ENCODE measurements at places on chromosomes 5 and 9.

GRCh38 chr5:92908952-92909601 lies 671.9 kb downstream of the NR2F1-AS1 start:
- DNase-seq, result no peak

GRCh38 chr5:55391707-55392106 lies 83.9 kb downstream of the MTREX start:
- DNase-seq, result no peak

- DNase-seq, result peak; percentile 25
These were observed 6.5 kb upstream of the CCDC192 start for GRCh38 chr5:127696683-127697082.

- no peak for DNase-seq
These were observed 2.1 kb downstream of the C9orf153 start for GRCh38 chr9:86257391-86257790.

DNA sequence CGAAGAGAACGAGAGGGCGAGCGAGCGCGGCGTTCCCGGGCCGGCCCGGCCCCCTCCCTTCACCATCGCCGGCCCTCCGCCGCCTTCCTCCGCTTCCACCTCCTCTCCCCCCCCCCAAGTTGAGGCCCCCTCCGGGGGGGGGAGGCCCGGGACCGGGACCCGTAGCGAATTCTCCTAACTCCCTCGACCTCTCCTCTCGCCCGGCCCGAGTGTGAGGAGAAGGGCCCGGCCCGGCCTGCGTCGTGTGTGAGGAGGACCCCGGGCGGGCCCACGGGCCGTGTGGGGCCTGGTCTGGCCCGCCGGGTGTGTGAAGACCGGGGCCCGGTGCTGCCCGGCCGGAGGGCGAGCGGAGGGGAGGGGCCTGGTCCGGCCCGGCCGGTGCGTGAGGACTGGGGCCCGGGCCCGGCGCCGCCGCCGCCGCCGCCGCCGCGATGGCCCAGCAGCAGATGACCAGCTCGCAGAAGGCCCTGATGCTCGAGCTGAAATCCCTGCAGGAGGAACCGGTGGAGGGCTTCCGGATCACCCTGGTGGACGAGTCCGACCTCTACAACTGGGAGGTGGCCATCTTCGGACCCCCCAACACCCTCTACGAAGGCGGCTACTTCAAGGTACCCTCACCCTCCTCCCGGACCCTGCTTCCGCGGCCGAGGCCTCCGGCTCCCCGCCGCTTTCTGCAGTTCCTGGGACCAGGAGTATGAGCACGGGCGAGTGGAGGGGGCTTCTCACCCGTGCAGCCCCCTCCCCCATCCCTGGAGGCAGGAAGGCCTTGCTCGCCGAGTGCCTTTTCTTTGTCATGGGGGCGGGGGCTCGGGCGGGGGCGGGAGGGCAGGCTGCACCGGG lies 587 bp downstream of the UBE2R2 start:
- DNase-seq, result peak; percentile 68

GRCh38 chr5:76657091-76657490 lies 33.9 kb upstream of the F2RL2 start:
- DNase-seq, result no peak

- DNase-seq, result no peak
These were observed 6.5 kb downstream of the RORB start for GRCh38 chr9:74503666-74504065.

DNA sequence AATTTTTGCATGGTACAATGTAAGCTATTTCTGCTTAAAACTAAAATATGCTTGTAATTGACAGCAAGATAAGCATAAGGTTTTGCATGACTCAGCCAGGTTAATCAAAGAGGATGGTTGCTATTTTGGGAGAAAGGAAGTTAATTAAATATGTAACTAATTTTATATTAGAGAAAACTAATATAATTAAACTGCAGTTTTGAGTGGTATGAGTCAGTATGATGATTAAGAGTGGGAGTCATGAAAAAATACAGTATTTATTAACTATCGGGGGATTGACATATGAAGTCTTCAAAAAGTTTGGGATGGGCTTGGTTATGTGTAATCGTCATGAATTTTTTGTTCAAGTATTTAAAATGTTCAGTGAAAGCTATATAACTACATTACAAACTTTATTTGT lies 54.0 kb upstream of the CDK20 start:
- no peak for DNase-seq

DNA sequence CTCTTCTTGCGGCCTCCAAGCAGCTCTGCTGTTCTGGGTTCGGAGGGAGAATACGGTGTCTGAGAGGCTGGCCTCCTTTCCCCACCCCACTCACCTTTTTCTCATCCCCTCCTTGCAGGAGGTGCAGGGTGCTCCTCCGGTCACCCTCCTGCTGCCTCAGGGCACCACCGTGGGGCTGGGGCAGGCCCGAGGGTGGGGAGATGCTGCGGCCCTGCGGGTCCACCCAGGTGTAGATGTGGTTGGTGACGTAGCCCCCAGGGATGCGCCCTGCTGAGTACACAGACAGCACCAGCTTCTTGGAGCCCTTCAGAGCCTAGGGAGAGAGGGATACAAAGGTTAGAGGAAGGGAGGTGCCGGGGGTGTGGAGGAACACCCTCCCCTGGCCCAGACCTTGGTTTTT lies 26.8 kb downstream of the WHRN start:
- no peak for DNase-seq

DNA sequence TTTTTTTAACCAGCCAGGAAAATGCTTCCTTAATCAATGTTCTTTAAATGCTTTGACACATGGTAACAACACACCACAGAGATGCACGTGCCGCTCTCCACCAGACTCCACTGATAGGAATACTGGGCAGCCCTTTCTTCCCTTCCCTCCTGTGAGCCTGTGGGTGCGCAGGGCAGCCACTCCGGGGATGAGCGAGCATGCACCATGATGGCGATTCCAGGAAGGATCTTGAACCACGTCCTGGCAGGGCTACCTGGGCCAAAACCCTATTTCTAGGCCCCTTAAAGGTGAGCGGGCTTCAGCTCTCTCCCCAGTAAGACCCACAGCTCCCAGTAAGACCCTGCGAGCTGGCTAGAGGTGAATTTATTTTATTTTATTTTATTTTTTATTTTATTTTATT lies 128.2 kb downstream of the MVB12B start:
- no peak for DNase-seq

DNA sequence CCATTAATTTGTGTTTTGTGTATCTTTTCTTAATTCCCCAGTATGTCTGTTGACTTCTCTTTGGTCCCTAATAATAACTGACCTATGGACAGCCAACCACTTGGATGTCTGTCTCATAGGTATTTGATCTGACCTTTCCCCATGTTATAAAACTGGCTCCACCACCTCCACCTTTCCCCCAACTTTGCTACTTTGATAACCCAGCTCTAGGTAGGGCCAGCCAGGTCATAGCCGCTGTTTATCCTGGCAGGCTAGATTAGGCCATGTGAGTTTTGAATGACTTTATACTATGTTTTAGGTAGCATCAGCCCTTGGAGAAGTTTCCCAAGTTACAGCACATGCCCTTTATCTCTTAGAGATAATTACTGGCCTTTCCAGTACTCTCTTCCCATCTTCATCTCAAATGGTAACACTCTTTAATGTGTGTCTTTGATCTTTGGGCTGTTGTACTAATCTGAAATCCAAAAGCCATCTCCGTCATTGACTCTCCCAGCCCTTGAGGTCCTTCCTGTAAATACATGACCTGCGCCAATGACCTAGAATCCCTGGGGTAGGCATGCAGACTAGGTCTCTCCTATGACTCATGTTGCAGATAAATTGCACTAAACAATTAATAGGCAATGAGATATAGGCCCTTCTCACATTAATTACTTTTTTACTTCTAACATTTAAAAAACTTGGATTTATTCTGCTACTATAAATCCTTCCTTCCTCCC lies 152.6 kb downstream of the CD180 start:
- no peak for DNase-seq

- no peak for DNase-seq
These were observed 190.5 kb downstream of the ADCY2 start for GRCh38 chr5:7586480-7586879.

- no peak for DNase-seq
These were observed 60.6 kb upstream of the TRPC7 start for GRCh38 chr5:136425921-136426320.

GRCh38 chr9:29150606-29151005 lies 1577.3 kb upstream of the C9orf72 start:
- DNase-seq, result no peak

- no peak for DNase-seq
These were observed 7.0 kb downstream of the HSPA9 start for GRCh38 chr5:138568061-138568824.

DNA sequence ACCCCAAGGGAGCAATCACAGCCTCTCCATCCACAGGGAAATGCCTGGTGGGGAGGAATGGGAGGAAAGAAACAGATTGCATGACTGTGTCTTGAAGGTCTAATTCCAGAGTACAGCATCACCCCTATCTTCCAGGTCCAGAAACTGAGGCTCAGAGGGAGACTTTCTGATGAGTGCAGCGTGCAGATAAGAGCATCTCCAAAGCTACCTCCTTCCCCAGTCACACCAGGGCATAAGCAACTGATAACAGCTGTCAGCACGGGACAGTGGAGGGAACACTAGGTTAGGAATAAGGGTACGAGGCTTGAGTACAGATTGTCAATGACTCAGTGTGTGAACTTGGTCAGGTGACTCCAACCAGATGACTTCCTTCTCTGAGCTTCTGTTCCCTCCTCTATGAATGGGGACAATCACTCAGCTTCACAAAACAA lies 126.9 kb downstream of the KCNIP1 start:
- no peak for DNase-seq

- peak; percentile 78 for DNase-seq
These were observed 2.6 kb downstream of the OLFML2A start for GRCh38 chr9:124779368-124780059.

- no peak for DNase-seq
These were observed 59.4 kb upstream of the GRHPR start for GRCh38 chr9:37363124-37363523.

DNA sequence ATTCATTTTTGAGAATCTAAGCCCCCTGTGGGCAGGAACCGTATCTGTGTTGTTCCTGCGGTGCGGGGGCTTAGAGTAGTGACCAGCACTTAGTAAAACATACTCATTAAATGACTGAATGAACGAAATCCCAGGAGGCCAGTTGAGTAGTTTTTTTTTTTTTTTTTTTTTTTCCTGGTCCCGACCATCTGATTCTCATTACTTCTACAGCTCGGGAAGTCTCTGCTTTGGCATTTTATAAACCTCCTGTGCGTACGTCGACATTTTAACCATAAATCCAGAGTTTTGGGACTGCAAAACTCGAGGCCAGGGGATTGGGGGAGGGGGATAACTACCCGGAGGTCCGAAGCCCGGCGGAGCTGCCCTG lies 31.5 kb upstream of the SPRY4 start:
- DNase-seq, result peak; percentile 72

DNA sequence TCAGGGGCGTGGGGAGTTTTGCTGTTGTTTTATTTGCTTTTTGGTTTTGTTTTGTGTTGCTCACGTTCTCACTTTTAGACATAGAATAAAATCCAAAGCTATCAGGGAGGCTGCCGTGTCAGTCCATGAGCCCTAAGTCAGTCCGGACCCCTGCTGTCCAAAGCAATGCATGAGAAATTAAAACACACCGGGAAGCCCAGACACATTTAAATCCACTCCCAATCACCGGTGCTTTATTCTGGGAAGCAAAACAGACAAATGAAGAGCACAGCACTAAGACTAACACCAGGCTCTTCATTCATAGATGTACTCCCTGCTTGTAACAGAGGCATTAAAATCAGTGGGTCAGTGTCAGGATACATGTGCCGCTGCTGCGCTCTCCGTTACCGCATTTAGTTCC lies 180.9 kb downstream of the IRX2 start:
- no peak for DNase-seq

DNA sequence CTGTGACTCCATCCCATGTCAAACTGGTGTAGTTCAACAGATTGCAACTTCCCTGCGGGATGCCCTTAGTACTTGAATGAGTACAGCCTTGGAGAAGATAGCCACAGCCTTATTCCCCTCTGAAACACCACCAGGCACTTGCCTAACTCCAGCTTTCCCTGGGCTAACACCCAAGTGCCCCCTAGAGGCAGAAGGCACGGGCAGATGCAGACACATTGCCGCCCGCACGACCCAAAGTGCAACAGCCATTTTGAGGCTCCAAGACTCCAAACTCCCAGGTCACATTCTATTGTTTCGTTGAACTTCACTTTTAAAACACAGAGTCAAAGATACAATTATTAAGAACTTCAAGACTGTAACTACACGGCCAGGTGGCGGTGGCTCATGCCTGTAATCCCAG lies 163.6 kb upstream of the CDH6 start:
- DNase-seq, result no peak

GRCh38 chr5:81657386-81657785 lies 93.5 kb downstream of the SSBP2 start:
- no peak for DNase-seq

GRCh38 chr9:68614121-68614520 lies 73.4 kb upstream of the TMEM252 start:
- no peak for DNase-seq

DNA sequence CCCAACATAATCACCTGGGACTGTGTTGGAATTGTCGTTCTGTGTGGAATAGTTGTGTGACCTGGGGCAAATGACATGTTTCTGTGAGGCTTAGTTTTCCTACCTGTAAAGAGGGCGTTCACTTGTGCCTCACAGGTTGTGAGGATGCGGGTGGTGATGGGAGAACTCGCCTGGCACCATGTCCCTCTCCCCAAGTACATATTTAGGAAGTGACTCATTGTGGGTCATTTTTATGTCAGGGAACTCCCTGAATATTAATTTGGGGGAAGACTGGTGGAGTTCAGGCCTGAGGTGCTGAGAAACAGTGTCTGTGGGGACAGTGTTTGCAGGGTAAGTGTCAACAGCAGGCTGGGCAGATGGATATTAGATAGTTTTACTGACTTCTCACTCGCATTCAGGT lies 144.7 kb downstream of the KDM4C start:
- DNase-seq, result peak; percentile 21

- no peak for DNase-seq
These were observed 106.0 kb upstream of the RPS23 start for GRCh38 chr5:82384034-82384750.

GRCh38 chr5:179828756-179829421 lies 8.2 kb downstream of the SQSTM1 start:
- DNase-seq, result no peak
